Naive B cell (primary cell): ENCODE measurements at places on chromosomes 1 and 21. TPM values are rescaled to one million over a fixed set of nuclear protein-coding genes. Genes with fewer than 3 reads are reported as not detected.

- H3K4me1 ChIP-seq: no peaks in the 10 kb centered on the region
- no peak overlapping the region for H3K4me3 ChIP-seq
- no peaks in the 10 kb centered on the region for H3K36me3 ChIP-seq
- DNase-seq: no peak
- no peak overlapping the region for H3K27ac ChIP-seq
Measured at GRCh38 chr1:218547957-218548730, 203.0 kb downstream of the TGFB2 start.

GRCh38 chr1:185033686-185034085 lies 11.7 kb upstream of the RNF2 start:
- peaks cover 12% of the 10 kb centered on the region for H3K27me3 ChIP-seq
- DNase-seq: no peak
- peaks cover 1% of the 10 kb centered on the region for H3K36me3 ChIP-seq

GRCh38 chr1:38183096-38183495 lies 136.5 kb upstream of the POU3F1 start:
- H3K27me3 ChIP-seq: peaks cover 45% of the 10 kb centered on the region
- no peak overlapping the region for H3K4me3 ChIP-seq
- peaks cover 8% of the 10 kb centered on the region for H3K36me3 ChIP-seq
- H3K27ac ChIP-seq: no peak overlapping the region

RGS13 gene
- polyA plus RNA-seq: not detected

GRCh38 chr1:147700042-147701006 lies 30.0 kb upstream of the ACP6 start:
- no peak overlapping the region for H3K4me3 ChIP-seq
- H3K27me3 ChIP-seq: peaks cover 29% of the 10 kb centered on the region
- H3K4me1 ChIP-seq: no peaks in the 10 kb centered on the region

DNA sequence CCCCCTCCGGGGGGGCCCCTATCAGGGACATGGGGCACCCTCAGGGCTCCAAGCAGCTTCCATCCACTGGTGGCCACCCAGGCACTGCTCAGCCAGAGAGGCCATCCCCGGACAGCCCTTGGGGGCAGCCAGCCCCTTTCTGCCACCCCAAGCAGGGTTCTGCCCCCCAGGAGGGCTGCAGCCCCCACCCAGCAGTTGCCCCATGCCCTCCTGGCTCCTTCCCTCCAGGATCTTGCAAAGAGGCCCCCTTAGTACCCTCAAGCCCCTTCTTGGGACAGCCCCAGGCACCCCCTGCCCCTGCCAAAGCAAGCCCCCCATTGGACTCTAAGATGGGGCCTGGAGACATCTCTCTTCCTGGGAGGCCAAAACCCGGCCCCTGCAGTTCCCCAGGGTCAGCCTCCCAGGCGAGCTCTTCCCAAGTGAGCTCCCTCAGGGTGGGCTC lies 34.9 kb downstream of the TRIM11 start:
- no peak overlapping the region for H3K4me3 ChIP-seq
- no peaks in the 10 kb centered on the region for H3K4me1 ChIP-seq
- no peaks in the 10 kb centered on the region for H3K27me3 ChIP-seq
- H3K27ac ChIP-seq: no peak overlapping the region
- no peak for DNase-seq
- no peaks in the 10 kb centered on the region for H3K36me3 ChIP-seq

DNA sequence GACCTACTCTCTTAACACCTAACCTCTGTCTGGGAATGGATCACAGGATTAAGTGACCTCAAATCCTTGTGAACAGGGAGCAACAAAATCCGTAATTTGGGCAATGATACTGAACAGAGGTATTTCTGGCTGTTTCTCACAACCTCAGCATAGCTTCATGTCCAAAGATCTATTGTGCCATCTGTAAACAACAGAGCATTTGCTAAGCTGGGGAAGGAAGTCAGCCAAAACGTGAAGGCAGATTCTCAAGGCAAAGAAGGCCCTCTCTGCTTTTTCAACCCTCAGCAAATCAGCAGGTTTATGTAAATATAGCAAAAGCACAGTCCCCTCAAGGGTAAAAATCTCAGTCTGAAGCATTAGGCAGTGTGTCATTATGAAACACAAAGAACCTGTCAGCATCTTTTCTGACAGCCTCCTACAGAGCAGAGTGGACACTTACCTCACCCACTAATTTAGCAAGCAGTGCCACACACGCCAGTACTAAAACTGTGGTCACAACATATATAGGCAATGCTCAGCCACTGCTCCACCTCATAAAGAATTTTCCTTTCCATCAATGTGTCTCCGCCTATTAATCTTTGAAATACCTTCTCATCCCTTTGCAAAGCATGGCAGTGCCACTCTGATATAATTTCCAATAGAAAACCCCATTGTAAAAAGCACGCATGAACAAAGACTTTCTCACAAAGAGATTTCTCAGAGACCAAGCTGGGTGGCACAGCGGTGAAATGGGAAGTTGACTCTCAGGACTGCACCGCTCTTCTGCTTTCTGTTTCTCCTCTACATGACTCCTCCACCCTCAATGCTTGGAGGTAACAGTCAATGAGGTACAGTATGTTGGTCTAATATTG lies 188.0 kb downstream of the RERE start:
- peaks cover 81% of the 10 kb centered on the region for H3K4me1 ChIP-seq
- DNase-seq: peak; percentile 60
- H3K4me3 ChIP-seq: peak overlapping the region; percentile 72
- H3K27me3 ChIP-seq: no peaks in the 10 kb centered on the region
- peak overlapping the region; percentile 58 for H3K27ac ChIP-seq

BLZF1 gene
- polyA plus RNA-seq: 12.0 TPM

GRCh38 chr1:46244656-46245371 lies 2.7 kb upstream of the RAD54L start:
- H3K4me1 ChIP-seq: peaks cover 25% of the 10 kb centered on the region
- no peak overlapping the region for H3K27ac ChIP-seq
- H3K27me3 ChIP-seq: no peaks in the 10 kb centered on the region
- no peak overlapping the region for H3K4me3 ChIP-seq

DNA sequence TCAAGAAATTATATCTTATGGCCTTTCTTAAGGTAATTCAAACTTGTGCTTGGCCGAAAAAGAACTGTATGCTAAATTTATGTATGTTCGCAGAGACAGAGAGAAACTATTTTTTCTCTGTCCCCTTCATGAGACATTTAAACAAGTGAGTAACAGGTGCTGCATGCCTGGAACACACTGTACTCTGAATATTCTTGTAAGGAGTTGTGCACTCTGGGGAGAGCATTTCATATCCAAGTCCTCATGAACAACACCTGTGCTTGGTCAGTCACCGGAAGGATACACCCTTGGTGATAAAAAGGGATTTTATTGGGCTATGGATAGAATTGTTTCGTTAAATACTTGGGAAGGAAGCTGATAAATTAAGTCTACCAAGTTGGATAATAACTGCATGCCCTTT lies 220.8 kb upstream of the NRIP1 start:
- DNase-seq: no peak
- H3K36me3 ChIP-seq: no peaks in the 10 kb centered on the region
- H3K27me3 ChIP-seq: no peaks in the 10 kb centered on the region

RPS6KA1 gene
- polyA plus RNA-seq: 124 TPM

GRCh38 chr21:30044447-30045064 lies 104.8 kb upstream of the GRIK1 start:
- no peak overlapping the region for H3K27ac ChIP-seq
- H3K4me3 ChIP-seq: no peak overlapping the region
- H3K4me1 ChIP-seq: no peaks in the 10 kb centered on the region
- H3K27me3 ChIP-seq: no peaks in the 10 kb centered on the region

GRCh38 chr1:220684890-220685289 lies 5.3 kb upstream of the C1orf115 start:
- no peaks in the 10 kb centered on the region for H3K36me3 ChIP-seq
- H3K4me1 ChIP-seq: peaks cover 3% of the 10 kb centered on the region
- no peak overlapping the region for H3K27ac ChIP-seq
- H3K27me3 ChIP-seq: peaks cover 5% of the 10 kb centered on the region
- no peak for DNase-seq
- H3K4me3 ChIP-seq: no peak overlapping the region

GJA5 gene
- polyA plus RNA-seq: not detected

ADAMTS4 gene
- not detected for polyA plus RNA-seq

GRCh38 chr1:226820941-226821718 lies 49.3 kb upstream of the PSEN2 start:
- DNase-seq: no peak
- peaks cover 14% of the 10 kb centered on the region for H3K4me1 ChIP-seq
- no peaks in the 10 kb centered on the region for H3K36me3 ChIP-seq
- no peak overlapping the region for H3K27ac ChIP-seq
- peaks cover 4% of the 10 kb centered on the region for H3K27me3 ChIP-seq

DNA sequence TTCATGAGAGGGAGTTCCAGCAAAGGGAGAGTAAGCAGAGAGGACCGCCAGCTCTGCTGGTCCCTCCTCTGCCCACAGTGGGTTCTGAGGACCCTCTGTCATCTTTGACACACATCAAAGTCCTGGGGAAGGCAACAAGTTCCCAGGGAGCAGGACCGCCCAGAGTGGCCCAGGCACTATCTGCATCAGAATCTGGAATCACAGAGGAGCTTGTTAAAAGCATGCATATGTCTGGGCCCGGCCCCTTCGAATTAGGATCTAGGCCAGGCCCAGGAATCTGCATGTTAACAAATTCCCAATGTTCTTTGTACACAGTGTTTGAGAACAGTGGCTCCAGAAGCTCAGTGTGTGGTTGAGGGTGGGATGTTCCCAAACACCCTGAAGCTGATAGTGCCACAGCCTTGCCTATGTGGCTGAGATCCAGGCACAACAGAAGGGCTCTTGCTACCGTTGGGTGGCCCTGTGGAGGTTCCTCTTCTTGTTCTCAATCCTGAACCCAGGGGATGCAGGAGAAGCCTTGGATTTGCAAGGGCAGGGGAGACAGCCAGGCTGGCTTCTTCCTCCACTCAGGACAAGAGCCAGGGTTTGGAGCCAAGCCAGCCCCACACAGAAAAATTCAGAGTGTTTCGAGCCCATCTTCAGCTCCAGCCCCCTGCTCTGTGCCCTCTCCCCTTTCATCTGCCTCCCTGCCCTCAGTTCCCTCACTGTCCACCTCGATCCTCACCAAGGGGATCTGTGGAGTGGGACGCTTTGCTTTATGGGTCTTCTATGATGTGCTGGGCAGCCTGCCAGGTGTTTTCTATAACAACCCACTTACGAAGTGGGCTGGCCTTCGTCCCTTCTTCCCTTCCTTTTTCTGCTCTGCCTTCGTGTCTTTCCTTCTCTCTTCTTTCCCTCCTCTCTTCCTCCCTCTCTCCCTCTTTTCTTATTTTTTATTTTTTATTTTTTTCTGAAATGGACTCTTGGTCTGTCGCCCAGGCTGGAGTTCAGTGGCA lies 129.0 kb upstream of the TMPRSS2 start:
- H3K4me3 ChIP-seq: no peak overlapping the region
- H3K4me1 ChIP-seq: no peaks in the 10 kb centered on the region
- no peaks in the 10 kb centered on the region for H3K36me3 ChIP-seq
- H3K27me3 ChIP-seq: peaks cover 60% of the 10 kb centered on the region
